ENCODE measurements at places on chromosomes 6 and 20. TPM values are rescaled to one million over a fixed set of nuclear protein-coding genes. Genes with fewer than 3 reads are reported as not detected.

SOBP gene
- total RNA-seq = 31.3 TPM

TP53TG5 gene
- not detected for total RNA-seq

LGSN gene
- total RNA-seq = 0.76 TPM

POU5F1 gene
- 0.86 TPM for total RNA-seq

- DNase-seq = no peak
These were observed 23.9 kb downstream of the SRC start for GRCh38 chr20:37369846-37370245.

GRCh38 chr6:157298216-157298724 lies 25.0 kb downstream of the TMEM242 start:
- no peak for DNase-seq

DNA sequence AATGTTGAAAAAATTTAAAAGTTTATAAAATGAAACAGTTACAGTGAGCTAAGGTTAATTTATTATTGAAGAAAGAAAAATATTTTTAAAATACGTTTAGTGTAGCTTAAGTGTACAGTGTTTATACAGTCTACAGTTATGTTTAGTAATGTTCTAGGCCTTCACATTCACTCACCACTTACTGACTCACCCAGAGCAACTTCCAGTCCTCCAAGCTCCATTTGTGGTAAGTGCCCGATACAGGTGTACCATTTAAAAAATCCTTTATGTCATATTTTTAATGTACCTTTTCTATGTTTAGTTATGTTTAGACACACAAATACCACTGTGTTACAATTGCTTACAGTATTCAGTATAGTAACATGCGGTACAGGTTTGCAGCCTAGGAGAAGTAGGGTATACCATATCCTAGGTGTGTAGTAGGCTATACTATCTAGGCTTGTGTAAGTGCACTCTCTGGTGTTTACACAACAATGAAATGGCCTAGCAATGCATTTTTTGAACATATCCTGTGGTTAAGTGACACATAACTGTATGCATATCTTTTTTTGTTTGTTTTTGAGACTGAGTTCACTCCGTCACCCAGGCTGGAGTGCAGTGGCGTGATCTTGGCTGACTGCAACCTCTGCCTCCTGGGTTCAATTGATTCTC lies 26.3 kb downstream of the FLRT3 start:
- DNase-seq = no peak

DNA sequence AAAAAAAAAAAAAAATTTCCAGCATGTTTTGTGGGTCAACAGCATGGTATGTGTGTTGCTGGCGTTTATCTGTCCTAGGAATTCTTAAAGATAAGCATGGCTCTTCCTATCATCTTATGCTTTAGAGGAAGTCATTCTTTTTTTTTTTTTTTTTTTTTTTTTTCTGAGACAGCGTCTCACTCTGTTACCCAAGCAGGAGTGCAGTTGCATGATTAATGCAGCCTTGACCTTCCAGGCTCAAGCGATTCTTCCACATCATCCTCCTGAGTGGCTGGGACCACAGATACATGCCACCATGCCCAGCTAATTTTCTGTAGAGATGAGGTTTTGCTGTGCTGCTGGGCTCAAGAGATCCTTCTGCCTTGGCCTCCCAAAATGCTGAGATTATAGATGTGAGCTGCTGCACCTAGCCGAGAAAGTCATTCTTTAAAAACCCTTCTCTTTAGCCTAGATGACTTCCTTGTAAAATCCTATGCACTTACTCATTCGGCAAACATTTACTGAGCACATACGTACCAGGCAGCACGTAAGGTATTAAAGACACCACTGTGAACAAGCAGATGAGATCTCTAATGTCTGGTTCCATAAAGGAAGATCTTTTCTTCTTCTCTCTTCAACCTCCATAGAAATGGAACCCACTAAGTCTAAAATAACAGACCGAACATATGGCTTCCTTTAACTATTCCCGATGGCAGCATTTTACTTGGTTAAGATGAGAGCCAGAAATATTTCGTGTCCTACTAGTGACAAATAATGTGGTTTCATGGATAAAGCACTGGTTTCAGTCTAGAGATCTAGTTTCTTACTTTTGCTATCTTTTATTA lies 122.4 kb downstream of the RIN2 start:
- no peak for DNase-seq

Measured in OCI-LY7 (cell line).